ENCODE measurements at places on chromosomes 4 and X. TPM values are rescaled to one million over a fixed set of nuclear protein-coding genes. Genes with fewer than 3 reads are reported as not detected.

- no peak overlapping the region for H3K27ac ChIP-seq
- no peaks in the 10 kb centered on the region for H3K4me1 ChIP-seq
- no peaks in the 10 kb centered on the region for H3K27me3 ChIP-seq
- no peaks in the 10 kb centered on the region for H3K36me3 ChIP-seq
- H3K4me3 ChIP-seq: no peak overlapping the region
Observed at GRCh38 chr4:112916868-112917267, 132.6 kb upstream of the ANK2 start.

GRCh38 chrX:49260221-49260985 lies 4.1 kb downstream of the FOXP3 start:
- H3K4me3 ChIP-seq: no peak overlapping the region
- H3K27ac ChIP-seq: no peak overlapping the region
- no peaks in the 10 kb centered on the region for H3K27me3 ChIP-seq
- no peak for DNase-seq
- H3K4me1 ChIP-seq: no peaks in the 10 kb centered on the region

- no peak overlapping the region for H3K27ac ChIP-seq
- no peaks in the 10 kb centered on the region for H3K36me3 ChIP-seq
- no peak overlapping the region for H3K4me3 ChIP-seq
- no peak for DNase-seq
Observed at GRCh38 chr4:9988933-9989332, 32.4 kb downstream of the SLC2A9 start.

DNA sequence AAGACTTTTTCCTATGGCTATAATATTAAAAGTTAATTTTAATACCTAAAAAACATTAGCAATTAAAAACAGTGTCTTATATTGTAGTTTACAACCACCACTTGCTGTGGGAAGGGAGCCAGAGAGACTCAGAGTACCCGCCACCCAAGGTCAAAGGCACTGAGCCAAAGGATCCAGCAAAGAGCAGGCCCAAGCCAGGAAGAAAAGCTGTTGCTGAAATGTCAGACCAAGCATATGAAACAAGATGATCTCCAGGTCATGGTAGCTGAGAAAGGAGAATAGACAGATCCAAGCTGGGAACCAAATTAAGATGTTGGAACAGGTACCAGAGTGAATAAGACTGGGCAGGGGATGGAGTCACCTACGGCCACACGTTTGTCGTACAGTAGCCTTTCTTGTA lies 18.8 kb upstream of the ATOH1 start:
- H3K4me1 ChIP-seq: no peaks in the 10 kb centered on the region
- H3K27ac ChIP-seq: no peak overlapping the region
- H3K27me3 ChIP-seq: no peaks in the 10 kb centered on the region
- H3K36me3 ChIP-seq: no peaks in the 10 kb centered on the region

GRCh38 chr4:185369731-185370130 lies 26.0 kb downstream of the LRP2BP start:
- no peaks in the 10 kb centered on the region for H3K27me3 ChIP-seq

Gene SYN1
- total RNA-seq: 0.84 TPM

- H3K4me3 ChIP-seq: no peak overlapping the region
- DNase-seq: no peak
- H3K27ac ChIP-seq: no peak overlapping the region
Observed at GRCh38 chrX:111868726-111869638, 7.0 kb upstream of the TRPC5OS start.

DNA sequence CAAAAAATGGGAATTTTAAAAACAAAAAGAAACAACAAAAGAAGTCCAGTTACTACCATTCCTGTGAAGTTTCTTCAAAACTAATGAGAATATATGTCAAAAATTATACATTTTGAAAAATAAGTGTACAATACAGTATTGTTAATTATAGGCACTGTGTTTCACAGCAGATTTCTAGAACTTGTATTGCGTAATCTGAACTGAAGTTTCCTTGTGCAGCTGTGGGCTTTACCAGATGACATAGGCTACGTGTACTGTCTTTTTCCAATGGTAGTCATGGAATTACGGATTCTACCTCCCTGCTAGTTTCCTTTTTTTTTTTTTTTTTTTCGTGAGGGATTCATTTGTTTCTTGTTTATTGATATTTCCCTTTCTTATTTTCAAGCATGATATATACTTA lies 113.8 kb upstream of the GABRA2 start:
- no peaks in the 10 kb centered on the region for H3K27me3 ChIP-seq
- H3K36me3 ChIP-seq: no peaks in the 10 kb centered on the region
- no peaks in the 10 kb centered on the region for H3K4me1 ChIP-seq
- no peak overlapping the region for H3K4me3 ChIP-seq
- no peak overlapping the region for H3K27ac ChIP-seq

Gene ADAMTS3
- 0.89 TPM for total RNA-seq

Gene WDFY3
- 54.2 TPM for total RNA-seq

DNA sequence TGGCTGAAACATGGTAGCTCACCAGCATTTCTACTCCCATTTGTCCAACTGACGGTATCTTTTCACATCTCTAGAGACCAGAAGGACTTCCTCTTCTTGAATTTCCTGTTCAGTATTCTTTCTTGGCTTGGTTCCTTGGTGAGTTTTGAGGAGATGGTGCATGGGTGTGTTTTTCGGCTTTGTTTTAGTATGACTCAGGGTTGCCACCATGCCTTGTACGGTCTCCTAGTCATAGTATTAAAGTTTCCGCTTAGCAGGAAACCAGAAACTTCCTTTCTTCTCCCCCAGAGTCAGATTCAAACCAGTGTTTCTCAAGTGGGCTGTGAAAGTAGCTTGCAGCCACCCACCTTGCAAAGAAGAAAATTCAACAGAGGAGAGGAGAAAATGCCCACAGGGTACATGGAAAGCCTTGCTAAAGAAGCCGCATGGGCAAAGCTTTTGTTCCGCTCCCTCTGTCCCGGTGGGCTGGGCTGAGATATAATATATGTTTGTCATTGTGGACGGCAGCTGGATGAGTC lies 5.7 kb downstream of the CD99 start:
- H3K27me3 ChIP-seq: no peaks in the 10 kb centered on the region
- no peaks in the 10 kb centered on the region for H3K36me3 ChIP-seq

- H3K36me3 ChIP-seq: no peaks in the 10 kb centered on the region
- no peaks in the 10 kb centered on the region for H3K27me3 ChIP-seq
- H3K4me3 ChIP-seq: no peak overlapping the region
- no peak for DNase-seq
- peaks cover 30% of the 10 kb centered on the region for H3K4me1 ChIP-seq
Observed at GRCh38 chrX:150842198-150842685, 56.2 kb downstream of the CD99L2 start.

DNA sequence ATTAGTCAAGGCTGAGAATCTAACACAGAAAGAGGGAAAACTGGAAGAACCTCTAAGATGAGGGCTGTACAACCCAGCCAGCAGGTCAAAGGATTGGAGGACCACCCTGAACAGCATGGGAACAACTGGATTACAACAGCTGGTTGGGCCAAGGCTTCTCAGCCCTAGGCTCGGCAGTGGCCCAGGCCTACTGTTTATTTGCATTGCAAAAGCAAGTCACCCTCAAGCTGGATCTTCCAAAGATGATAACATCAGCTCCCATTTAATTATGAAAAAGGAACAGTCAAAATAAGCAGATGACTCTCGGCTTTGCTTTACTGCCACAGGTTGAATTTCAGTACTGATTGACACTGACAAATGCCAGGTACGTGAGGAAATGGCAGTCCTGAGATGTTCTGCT lies 61.8 kb downstream of the GPC3 start:
- H3K36me3 ChIP-seq: no peaks in the 10 kb centered on the region
- no peak for DNase-seq
- H3K27me3 ChIP-seq: no peaks in the 10 kb centered on the region

GRCh38 chr4:120691536-120691935 lies 231.0 kb downstream of the PRDM5 start:
- H3K4me3 ChIP-seq: no peak overlapping the region
- no peaks in the 10 kb centered on the region for H3K4me1 ChIP-seq
- no peak for DNase-seq
- no peaks in the 10 kb centered on the region for H3K27me3 ChIP-seq
- H3K27ac ChIP-seq: no peak overlapping the region

GRCh38 chr4:54574500-54574899 lies 83.3 kb upstream of the KIT start:
- DNase-seq: no peak
- no peak overlapping the region for H3K27ac ChIP-seq
- no peaks in the 10 kb centered on the region for H3K36me3 ChIP-seq
- H3K27me3 ChIP-seq: no peaks in the 10 kb centered on the region

GRCh38 chr4:76546327-76546726 lies 111.3 kb downstream of the SHROOM3 start:
- no peak overlapping the region for H3K4me3 ChIP-seq
- no peak for DNase-seq
- H3K27ac ChIP-seq: no peak overlapping the region
- H3K4me1 ChIP-seq: no peaks in the 10 kb centered on the region
- H3K36me3 ChIP-seq: no peaks in the 10 kb centered on the region

- no peak overlapping the region for H3K27ac ChIP-seq
- peak overlapping the region; percentile 63 for H3K4me3 ChIP-seq
- H3K27me3 ChIP-seq: peaks cover 4% of the 10 kb centered on the region
- DNase-seq: peak; percentile 33
Observed at GRCh38 chrX:54358424-54359211, 772 bp upstream of the WNK3 start.

DNA sequence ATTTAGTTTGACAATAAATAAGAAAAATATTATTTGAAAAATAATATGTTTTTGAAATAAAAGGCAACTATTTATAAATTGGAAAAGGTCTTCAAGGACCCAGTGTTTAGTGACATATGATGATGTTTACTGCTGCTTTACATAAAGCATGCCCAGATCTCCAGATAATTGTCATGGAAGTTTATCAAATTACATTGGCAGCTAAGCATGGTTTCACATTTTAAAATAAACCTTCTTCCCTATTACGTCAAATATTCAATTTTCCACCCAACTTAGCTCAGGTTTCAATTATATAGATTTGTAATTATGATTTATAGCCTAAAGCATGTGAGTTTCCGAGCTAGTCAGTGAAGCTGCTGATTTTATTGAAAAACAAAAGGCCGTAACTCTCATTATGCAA lies 417.2 kb downstream of the CFAP47 start:
- no peak overlapping the region for H3K27ac ChIP-seq
- no peaks in the 10 kb centered on the region for H3K36me3 ChIP-seq
- H3K4me3 ChIP-seq: no peak overlapping the region
- H3K4me1 ChIP-seq: no peaks in the 10 kb centered on the region
- H3K27me3 ChIP-seq: no peaks in the 10 kb centered on the region
- no peak for DNase-seq

DNA sequence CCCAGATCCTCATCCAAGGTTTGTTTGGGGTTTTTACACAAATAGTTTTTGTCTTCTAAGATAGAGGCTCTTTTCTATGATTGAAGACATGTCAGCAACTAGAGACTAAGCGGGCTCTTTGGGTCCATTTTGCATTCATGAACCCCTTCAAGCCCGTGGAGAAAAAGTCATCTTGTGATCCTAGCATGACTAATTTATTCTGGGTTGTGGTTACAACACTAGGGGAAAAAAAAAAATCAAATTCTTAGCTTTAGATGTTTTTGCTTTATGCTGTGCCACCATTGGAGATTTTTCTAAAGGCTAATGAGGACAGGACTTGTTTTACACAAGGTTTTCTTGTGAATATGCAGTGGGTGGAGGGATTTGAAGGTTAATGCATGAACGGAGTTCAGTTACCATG lies 440.0 kb downstream of the PCDH7 start:
- H3K36me3 ChIP-seq: no peaks in the 10 kb centered on the region
- no peaks in the 10 kb centered on the region for H3K4me1 ChIP-seq
- H3K4me3 ChIP-seq: no peak overlapping the region
- no peak for DNase-seq
- no peaks in the 10 kb centered on the region for H3K27me3 ChIP-seq
- no peak overlapping the region for H3K27ac ChIP-seq

DNA sequence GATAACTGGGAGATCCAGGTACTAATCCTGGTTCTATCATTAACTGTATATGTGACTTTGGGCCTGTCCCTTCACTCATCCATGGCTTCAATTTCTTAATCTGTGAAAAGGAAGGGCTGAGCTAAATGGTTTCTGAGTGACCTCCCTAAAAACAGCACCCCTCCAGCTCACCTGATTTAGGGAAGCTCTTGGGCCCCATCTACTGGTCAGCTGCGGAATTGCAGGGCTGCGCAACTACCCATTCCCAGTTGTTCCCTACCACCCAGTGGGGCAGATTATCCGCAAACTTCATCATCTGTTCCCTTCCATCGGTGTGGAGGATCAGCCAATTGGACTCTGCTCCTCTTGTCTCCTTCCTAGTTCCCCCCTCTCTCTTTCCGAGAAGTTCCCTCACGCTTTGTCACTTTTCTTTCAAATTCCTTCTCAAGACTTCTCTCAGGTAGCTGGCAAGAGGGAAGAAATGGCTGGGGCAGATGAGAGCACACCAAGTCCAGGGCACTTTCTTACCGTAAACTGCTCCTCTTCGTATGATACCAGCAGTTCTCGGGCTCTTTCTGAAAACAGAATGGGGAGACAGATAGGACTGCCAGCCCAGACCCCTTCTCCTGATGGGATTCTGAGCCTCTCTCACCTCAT lies 5.8 kb downstream of the LAS1L start:
- DNase-seq: peak; percentile 36
- H3K27me3 ChIP-seq: no peaks in the 10 kb centered on the region
- peaks cover 68% of the 10 kb centered on the region for H3K36me3 ChIP-seq
- H3K4me1 ChIP-seq: no peaks in the 10 kb centered on the region
- no peak overlapping the region for H3K27ac ChIP-seq

DNA sequence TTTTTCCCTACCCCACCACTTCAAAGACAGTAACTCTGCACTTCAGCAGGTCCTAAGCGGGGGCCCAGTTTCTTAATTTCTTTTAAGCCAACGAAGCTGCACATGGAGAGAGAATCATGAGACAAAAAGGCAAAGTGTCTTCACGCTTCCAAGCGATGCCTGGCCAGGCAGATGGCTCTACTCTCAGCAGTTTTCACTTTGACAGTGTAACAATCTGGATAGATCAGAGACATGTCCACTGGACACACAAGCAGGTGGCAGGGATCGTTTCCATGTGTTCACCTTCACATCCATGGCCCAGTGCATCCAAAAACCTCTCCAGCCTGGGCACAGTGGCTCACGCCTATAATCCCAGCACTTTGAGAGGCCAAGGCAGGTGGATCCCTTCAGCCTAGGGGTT lies 27.8 kb downstream of the PPP2R2C start:
- no peaks in the 10 kb centered on the region for H3K4me1 ChIP-seq
- peaks cover 50% of the 10 kb centered on the region for H3K27me3 ChIP-seq
- H3K4me3 ChIP-seq: no peak overlapping the region
- H3K27ac ChIP-seq: no peak overlapping the region
- no peak for DNase-seq

DNA sequence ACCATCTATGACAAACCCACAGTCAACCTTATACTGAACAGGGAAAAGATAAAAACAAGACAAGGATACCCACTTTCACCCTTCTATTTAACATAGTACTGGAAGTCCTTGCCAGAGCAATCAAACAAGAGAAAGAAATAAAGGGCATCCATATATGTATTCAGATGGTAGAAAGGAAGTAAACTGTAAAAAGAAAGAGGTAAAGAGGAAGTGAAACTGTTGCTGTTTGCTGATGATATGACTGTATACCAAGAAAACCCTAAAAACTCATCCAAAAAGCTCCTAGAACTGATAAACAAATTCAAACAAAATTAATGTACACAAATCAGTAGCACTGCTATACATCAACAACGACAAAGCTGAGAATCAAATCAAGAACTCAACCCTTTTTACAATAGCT lies 538.7 kb upstream of the PABPC4L start:
- H3K27ac ChIP-seq: no peak overlapping the region
- no peaks in the 10 kb centered on the region for H3K4me1 ChIP-seq
- no peak for DNase-seq
- H3K36me3 ChIP-seq: no peaks in the 10 kb centered on the region
